A549 treated with AZD2906 at 1 μM for 4 hours (cell line): ENCODE measurements at places on chromosomes 1 and 21. TPM values are rescaled to one million over a fixed set of nuclear protein-coding genes. Genes with fewer than 3 reads are reported as not detected.

Gene ZC3H11A
- total RNA-seq, result 36.5 to 53.6 TPM (median 38.4 TPM) in 5 replicates

Gene CD5L
- not detected in 5 replicates for total RNA-seq

Gene CCDC185
- total RNA-seq, result 0.03 to 0.05 TPM (median 0.03 TPM) in 3 of 5 replicates, not detected in the others

Gene PDC
- 0.05 TPM in 1 of 5 replicates, not detected in the others for total RNA-seq

Gene DESI2
- total RNA-seq, result 25.4 to 30.2 TPM (median 29.2 TPM) in 5 replicates

Gene C1orf115
- total RNA-seq, result 4.4 to 6.3 TPM (median 5.9 TPM) in 5 replicates
